Umbilical cord (tissue), 2 donors: ENCODE measurements at places on chromosomes 6 and 20.

- no peak for DNase-seq
These were observed 243.3 kb downstream of the NRN1 start for GRCh38 chr6:5763407-5763806.

GRCh38 chr6:105911106-105911629 lies 175.0 kb upstream of the PRDM1 start:
- DNase-seq: no peak

DNA sequence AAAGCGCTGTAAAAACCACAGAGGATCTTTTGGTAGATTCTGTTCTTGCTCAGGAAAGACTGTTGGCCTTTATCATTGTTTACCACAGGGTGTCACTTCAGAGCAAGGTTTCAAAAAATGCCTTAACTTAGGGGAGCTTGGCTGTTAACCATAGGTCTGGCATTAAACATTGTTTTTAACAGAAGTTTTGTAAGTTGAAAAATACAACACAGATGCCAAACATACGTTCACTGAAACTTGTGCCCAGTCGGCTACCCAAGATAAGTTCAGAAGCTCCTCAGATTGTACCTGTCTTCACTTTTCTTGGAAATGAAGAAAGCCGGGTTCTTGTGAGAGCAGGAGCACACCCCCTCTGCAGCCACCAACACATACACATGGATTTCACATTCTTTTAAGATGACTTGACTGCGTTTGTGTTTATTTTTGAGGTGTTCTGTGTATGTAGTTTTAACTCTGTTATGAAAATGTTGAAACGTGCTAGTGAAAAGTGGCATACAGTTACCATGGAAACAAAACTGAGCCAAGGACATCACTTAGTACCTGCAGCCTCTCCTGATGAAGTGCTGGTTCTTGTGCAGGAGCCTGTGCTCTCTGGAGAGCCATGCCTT lies 64.9 kb downstream of the SYCP2L start:
- DNase-seq: peak; percentile 81

- DNase-seq: peak; percentile 98
These were observed 85.7 kb downstream of the NFATC2 start for GRCh38 chr20:51456511-51457509.

- DNase-seq: no peak
These were observed 206.6 kb downstream of the TFAP2B start for GRCh38 chr6:51025082-51025777.

- DNase-seq: no peak
These were observed 59.9 kb upstream of the BHLHE23 start for GRCh38 chr20:63066506-63067265.

- peak; percentile 42 for DNase-seq
These were observed 36.1 kb downstream of the C6orf132 start for GRCh38 chr6:42106112-42107023.

DNA sequence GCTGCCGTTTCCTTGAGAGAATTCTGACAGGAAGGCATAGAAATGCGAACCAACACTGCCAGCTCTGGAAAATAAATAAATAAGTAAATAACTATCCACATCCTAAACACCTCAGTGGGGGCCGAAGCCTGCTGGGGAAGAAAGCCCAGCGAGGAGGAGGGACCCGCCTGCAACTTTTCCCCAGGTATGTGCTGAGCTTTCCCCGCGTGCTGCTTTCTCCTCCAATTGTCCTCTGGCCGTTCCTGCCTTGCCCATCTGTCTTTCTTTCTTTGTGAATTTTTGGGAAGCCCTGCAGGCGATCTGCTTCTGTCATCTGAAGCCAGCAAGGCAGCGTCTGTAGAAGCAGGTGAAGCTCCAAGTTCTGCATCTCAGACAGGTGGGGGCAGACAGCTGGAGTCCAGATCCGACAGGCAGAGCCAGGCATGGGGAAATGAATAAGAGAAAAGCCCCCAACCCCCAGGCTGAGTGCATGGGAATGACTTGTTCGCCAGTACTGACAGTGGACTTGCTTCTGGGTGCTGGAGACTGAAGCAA lies 49.2 kb upstream of the IL17A start:
- DNase-seq: no peak

- DNase-seq: no peak
These were observed 72.0 kb downstream of the LY86 start for GRCh38 chr6:6660339-6661045.

- no peak for DNase-seq
These were observed 4.7 kb downstream of the ADA start for GRCh38 chr20:44646641-44647274.

DNA sequence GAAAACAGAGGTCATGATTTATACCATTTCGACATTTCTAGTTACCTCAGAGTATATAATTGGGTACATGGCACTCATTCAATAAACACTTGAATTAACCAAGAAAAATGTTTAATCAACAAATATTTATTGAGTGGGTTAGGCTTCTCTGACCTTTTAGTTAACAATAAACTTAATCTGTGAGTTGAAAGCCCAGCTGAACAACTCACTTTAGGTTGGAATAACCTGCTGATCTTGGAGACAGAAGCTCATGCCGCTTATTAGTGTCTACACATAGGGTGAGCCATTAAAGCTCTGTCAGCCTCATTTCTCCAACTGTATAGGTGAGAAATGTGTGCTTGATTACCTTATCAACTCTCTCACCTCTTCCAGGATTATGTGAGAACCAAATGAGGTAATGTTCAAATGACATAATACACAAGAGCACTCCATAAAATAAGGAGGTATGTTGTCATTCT lies 98.2 kb upstream of the DTNBP1 start:
- DNase-seq: no peak

- no peak for DNase-seq
These were observed 320.2 kb downstream of the MAFB start for GRCh38 chr20:40368876-40369275.

GRCh38 chr20:45097485-45098102 lies 3.3 kb downstream of the KCNS1 start:
- DNase-seq: peak; percentile 22

DNA sequence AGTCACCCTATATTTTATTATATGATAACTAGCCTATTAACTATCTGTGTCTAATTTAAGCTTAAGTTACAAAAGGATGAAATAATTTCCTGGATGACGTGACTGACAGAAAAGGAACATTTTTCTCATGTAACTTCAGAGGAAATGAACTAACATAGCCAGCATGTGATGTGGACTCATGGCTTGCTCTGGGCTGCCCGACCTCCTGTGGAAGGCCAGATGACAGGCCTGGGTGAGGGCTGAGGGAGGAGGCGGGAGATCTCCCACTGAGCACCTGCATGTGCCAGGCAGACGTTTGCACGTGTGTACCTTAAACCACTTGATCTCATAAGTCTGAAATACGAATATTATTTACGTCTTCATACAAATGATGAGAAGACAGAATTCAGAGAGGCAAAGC lies 321.1 kb downstream of the SYNE1 start:
- no peak for DNase-seq

DNA sequence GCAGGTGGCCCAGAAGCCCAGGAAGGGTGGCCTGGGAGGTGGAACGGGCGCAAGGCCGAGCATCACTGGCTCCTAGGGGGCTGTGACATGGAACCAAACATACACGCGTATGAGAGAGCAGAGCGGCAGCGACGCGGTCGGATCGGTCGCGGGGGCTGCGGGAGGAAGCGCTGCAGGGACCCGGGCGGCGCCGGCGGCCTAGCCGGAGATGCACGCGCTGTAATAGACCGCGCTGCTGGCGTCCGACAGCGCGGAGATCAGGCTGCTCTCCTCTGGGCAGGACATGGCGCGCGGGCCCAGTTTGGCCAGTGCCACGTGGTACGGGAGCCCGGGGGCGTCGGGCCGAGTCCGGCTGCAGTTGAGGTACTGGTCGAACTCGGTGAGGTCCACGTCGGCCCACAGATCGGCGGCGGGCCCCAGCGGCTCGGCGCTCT lies 1.5 kb downstream of the SOX18 start:
- no peak for DNase-seq

- DNase-seq: no peak
These were observed 53.6 kb downstream of the EZR start for GRCh38 chr6:158765499-158766068.

- peak; percentile 53 for DNase-seq
These were observed 249.0 kb upstream of the OPRM1 start for GRCh38 chr6:153790048-153790447.

GRCh38 chr6:25334793-25335192 lies 55.6 kb downstream of the CARMIL1 start:
- DNase-seq: no peak

GRCh38 chr6:161268531-161269210 lies 5.2 kb downstream of the AGPAT4 start:
- DNase-seq: no peak

DNA sequence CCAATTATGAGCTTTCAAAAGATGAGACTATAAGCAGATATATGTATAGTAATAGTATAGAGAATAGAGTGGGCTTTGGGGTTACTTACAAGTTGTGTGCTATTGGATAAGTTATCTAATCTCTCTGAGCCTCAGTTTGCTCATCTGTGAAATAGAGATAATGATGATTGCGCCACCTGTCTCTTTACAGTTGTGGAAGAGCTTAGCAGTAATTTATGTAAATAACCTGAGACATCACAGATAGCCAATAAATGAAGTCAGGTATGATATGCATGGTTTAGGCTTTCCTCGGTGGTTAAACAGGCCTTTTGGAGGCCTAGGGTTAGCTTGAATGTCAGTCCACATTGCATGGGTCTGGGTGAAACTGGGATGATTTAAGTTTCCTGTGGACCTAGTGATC lies 29.8 kb upstream of the SCUBE3 start:
- no peak for DNase-seq

DNA sequence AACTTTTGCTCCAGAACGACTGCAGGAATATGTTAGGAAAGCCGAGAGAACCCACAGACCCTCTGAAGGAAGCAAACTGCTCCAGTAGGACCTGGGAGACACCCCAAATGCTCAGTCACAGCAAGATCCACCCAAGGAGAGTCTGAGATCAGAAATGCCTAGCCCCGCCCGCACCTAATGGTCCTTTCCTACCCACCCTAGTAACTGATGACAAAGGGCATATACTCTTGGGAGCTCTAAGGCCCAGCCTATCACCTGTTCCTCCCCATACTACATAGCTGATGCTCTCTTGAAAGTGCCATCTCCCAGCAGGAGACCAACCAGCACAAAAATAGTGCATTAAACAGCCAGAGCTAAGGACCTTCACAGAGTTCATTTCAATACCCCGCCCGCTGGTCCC lies 67.6 kb downstream of the CD2AP start:
- no peak for DNase-seq

- no peak for DNase-seq
These were observed 35.3 kb upstream of the PTGIS start for GRCh38 chr20:49603209-49603627.

GRCh38 chr6:47836639-47837038 lies 54.8 kb downstream of the OPN5 start:
- DNase-seq: no peak

GRCh38 chr6:73983367-73983766 lies 287.4 kb downstream of the CD109 start:
- no peak for DNase-seq
